Spleen (tissue), 13 donors: ENCODE measurements at places on chromosomes 6 and 20.

DNA sequence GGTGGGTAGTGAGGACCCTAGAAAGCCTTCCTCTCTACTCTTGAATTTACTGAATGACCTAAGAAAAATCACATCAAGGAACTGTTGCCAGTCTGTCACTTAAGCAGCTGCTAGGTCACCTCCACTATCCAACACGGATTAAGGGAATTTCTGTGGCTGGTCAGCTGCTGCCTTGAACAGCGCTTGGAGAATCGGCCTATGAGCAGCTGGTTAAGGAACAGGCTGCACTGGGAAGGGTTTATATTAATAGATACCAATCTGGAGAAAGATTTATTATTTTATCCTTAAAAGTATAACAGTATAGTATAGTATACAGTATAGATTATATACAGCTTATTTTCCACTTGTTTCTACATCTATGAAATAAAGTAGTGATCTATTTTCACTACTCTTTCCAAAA, 6.5 kb downstream of the PTPRK start:
- H3K4me1 ChIP-seq, result peaks cover 7% of the 10 kb centered on the region
- H3K4me3 ChIP-seq, result no peak overlapping the region
- no peaks in the 10 kb centered on the region for H3K36me3 ChIP-seq

DNA sequence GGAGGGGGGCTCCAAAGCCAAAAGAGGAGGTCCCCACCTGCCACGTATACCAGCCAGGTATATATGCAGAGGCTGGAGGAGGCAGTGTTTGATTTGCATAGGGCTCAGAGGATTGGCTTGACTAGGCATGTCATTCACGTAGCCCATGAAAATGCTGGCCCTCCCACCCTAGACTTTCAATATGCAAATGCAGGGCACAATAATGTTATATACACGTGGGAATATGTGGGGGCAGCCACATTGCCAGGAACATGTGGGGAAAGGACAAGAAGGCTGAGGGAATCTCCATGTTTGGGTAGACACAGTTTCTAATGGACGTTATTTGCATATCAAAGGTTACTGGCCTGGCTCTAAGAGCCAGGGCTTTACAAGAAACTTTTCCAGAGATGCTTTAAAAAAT, 301.8 kb downstream of the FARS2 start:
- no peaks in the 10 kb centered on the region for H3K27me3 ChIP-seq
- H3K36me3 ChIP-seq, result no peaks in the 10 kb centered on the region
- H3K27ac ChIP-seq, result no peak overlapping the region
- no peak for DNase-seq

DNA sequence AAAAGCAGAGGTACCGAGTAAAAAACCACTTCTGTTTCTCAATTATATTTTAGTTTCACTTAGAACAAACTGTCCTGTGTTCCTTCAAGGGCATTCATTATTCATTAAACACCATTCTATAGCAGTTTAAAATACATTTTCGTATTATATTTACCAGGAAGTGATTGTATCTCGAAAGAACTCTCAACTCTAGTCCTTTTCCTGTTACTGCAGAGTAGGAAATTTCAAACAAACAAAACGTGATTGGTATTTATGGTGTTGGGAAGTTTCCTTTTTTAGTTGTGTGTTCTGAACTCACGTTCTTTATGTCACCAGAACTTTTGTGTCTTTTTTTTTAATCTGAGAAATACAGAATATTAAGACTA, 139.5 kb upstream of the BTBD3 start:
- H3K27ac ChIP-seq, result peak overlapping the region; percentile 23
- no peaks in the 10 kb centered on the region for H3K4me1 ChIP-seq
- H3K36me3 ChIP-seq, result no peaks in the 10 kb centered on the region
- H3K27me3 ChIP-seq, result no peaks in the 10 kb centered on the region
- no peak for DNase-seq

- no peak overlapping the region for H3K27ac ChIP-seq
- DNase-seq, result no peak
- no peaks in the 10 kb centered on the region for H3K27me3 ChIP-seq
- no peaks in the 10 kb centered on the region for H3K4me1 ChIP-seq
Observed at GRCh38 chr6:116836606-116837342, 7.9 kb upstream of the GPRC6A start.

GRCh38 chr6:19848465-19849029, 11.4 kb downstream of the ID4 start:
- H3K4me1 ChIP-seq, result no peaks in the 10 kb centered on the region
- no peaks in the 10 kb centered on the region for H3K27me3 ChIP-seq
- no peak for DNase-seq

DNA sequence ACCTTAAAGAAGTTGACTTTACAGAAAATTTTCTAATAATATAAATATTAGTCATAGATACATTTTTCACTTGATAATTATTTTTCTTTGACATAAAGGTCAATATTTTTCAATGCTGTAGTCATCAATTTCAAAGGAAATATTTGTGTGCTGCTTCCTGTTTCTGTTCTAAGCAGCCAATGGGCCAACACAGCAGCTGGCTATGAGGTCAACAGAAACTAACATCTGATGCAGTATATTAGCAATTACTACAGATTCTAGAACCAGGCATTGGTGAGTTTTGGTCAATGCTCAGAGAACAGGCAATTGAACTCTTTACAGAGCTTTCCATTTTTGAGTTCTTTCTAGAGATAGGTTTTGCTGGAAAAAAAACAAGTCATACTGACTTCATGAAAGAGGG, 669.6 kb upstream of the NRSN1 start:
- H3K4me1 ChIP-seq, result no peaks in the 10 kb centered on the region
- no peaks in the 10 kb centered on the region for H3K27me3 ChIP-seq
- H3K4me3 ChIP-seq, result no peak overlapping the region
- no peaks in the 10 kb centered on the region for H3K36me3 ChIP-seq
- no peak for DNase-seq

GRCh38 chr6:170212051-170212756, 78.7 kb downstream of the DLL1 start:
- no peaks in the 10 kb centered on the region for H3K4me1 ChIP-seq
- peaks cover 12% of the 10 kb centered on the region for H3K27me3 ChIP-seq
- no peaks in the 10 kb centered on the region for H3K36me3 ChIP-seq
- DNase-seq, result peak; percentile 52
- H3K4me3 ChIP-seq, result no peak overlapping the region

DNA sequence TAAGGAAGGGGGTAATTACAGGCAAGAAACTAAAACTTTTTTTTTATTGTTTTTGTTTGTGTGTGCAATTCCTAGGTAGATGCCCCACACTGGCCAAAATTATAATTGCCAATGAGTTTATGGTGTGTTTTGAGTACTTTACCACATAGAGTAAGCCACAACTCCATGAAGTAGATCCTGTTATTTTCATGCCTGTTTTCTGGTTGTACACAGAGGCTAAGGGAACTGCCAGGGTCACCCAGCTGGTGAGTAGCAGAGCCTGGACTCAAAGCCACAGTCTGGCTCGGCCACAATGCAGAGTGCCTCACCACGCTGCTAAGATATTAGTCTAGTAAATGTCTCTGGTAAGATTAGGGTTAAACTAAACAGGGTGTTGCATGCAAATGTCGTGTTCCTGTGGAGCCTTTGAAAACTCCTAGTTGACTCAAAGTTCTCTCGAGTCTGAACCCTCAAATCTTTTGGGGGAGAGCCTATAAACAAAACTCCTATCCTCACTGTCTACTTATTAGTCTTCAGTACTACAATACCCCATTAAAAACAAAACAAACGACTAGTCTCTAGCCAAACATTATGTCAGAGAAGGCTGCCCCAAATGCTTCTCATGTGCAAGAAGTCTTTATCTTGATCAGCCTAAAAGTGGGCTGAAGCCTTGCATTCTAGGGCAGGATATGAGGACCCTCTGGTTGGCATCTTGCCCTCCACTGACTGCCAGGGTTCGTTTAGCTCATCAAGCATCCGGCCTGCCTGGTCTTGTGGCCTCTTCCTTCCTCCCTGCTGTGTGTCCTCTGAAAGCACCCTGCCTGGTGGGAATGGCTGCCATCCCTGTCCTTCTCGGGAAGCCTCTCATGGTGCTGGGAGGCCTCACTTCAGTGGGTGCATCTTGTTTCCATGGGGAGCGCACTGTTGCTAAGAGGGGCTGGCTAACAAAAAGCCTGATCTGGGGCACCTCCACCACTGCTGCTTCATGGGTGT, 4.2 kb downstream of the DUSP22 start:
- H3K27ac ChIP-seq, result peak overlapping the region; percentile 40
- no peaks in the 10 kb centered on the region for H3K36me3 ChIP-seq
- peaks cover 66% of the 10 kb centered on the region for H3K4me1 ChIP-seq
- H3K27me3 ChIP-seq, result no peaks in the 10 kb centered on the region
- no peak overlapping the region for H3K4me3 ChIP-seq
- DNase-seq, result peak; percentile 86

GRCh38 chr20:31717478-31718201, 5.0 kb downstream of the BCL2L1 start:
- no peaks in the 10 kb centered on the region for H3K27me3 ChIP-seq
- peak overlapping the region; percentile 11 for H3K4me3 ChIP-seq
- DNase-seq, result no peak
- peaks cover 97% of the 10 kb centered on the region for H3K4me1 ChIP-seq
- no peaks in the 10 kb centered on the region for H3K36me3 ChIP-seq

DNA sequence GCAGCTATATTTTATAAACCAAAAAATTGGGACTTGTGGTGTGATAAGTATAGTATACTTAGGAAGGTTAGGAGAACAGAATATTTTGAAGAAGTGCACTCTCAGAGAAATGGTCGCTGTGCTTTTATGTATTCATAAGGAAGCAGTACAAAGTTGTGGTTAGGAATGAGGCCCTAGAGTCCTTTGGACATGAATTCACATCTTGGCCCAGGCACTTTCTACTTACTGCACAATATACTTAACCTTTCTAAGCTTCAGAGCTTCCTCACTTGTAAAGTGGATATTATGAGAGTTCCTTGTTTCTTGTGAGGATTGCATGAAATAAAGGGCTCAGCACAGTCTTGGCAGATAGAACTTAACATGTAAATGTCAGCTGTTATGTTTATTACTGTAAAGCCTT, 21.0 kb upstream of the SERINC3 start:
- H3K4me1 ChIP-seq, result no peaks in the 10 kb centered on the region
- no peaks in the 10 kb centered on the region for H3K27me3 ChIP-seq
- H3K4me3 ChIP-seq, result no peak overlapping the region

GRCh38 chr6:21771626-21772320, 178.2 kb downstream of the SOX4 start:
- no peaks in the 10 kb centered on the region for H3K36me3 ChIP-seq
- no peak overlapping the region for H3K4me3 ChIP-seq
- H3K27ac ChIP-seq, result no peak overlapping the region
- no peaks in the 10 kb centered on the region for H3K4me1 ChIP-seq

DNA sequence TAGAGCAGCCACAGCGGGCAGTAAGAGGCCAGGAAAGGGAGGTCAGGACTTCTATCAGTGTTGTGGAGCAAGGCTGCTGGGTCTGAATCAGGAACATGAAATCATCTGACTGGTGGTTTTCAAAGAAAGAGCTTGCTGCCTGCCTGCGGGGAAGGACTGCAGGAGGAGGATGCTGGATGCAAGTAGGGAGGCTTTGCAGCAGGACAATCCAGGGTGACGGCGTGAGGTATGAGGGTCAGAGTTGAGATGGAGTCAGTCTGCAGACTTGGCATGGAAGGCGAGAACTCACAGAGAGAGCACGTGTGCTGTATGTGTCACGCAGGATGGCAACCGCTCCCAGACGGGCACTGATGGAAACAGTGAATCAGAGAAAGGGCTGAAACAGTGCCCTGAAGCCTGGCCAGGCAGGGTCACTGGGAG, 59.2 kb upstream of the CD93 start:
- no peak overlapping the region for H3K27ac ChIP-seq
- no peak overlapping the region for H3K4me3 ChIP-seq

GRCh38 chr6:114747995-114748625, 405.3 kb upstream of the HS3ST5 start:
- no peak overlapping the region for H3K27ac ChIP-seq
- DNase-seq, result no peak
- H3K36me3 ChIP-seq, result no peaks in the 10 kb centered on the region
- no peaks in the 10 kb centered on the region for H3K27me3 ChIP-seq

GRCh38 chr6:170293341-170294231, 2.7 kb upstream of the DLL1 start:
- peaks cover 74% of the 10 kb centered on the region for H3K4me1 ChIP-seq
- peak overlapping the region; percentile 82 for H3K27ac ChIP-seq
- peaks cover 98% of the 10 kb centered on the region for H3K27me3 ChIP-seq
- no peak overlapping the region for H3K4me3 ChIP-seq
- DNase-seq, result no peak

- H3K4me3 ChIP-seq, result no peak overlapping the region
- no peaks in the 10 kb centered on the region for H3K36me3 ChIP-seq
- H3K27me3 ChIP-seq, result no peaks in the 10 kb centered on the region
- no peak for DNase-seq
- no peaks in the 10 kb centered on the region for H3K4me1 ChIP-seq
- H3K27ac ChIP-seq, result peak overlapping the region; percentile 81
Observed at GRCh38 chr6:149138699-149139294, 178.7 kb upstream of the TAB2 start.

- H3K27ac ChIP-seq, result no peak overlapping the region
- H3K4me3 ChIP-seq, result no peak overlapping the region
- H3K36me3 ChIP-seq, result no peaks in the 10 kb centered on the region
- DNase-seq, result no peak
- H3K4me1 ChIP-seq, result no peaks in the 10 kb centered on the region
- H3K27me3 ChIP-seq, result no peaks in the 10 kb centered on the region
Observed at GRCh38 chr6:168349718-168350210, 30.2 kb upstream of the DACT2 start.

DNA sequence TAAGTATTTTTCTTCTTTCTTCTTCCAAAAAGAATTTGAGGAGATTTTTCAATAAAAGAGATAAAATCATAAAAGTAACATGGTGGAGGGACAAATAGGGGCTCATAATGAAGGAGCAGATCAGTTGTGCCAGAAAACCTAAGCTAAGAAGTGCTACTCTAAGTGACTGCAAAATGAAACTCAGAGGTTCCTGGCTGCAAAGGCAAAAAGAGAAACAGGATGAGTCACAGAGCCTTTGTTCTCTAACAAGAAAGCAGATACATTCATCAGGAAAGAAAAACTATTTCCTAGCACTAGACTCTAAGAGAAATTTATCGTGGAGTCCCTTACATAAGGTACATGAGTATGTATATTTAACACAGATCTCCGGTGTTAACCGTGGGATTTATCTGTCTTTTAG, 49.8 kb downstream of the TSHZ2 start:
- H3K36me3 ChIP-seq, result no peaks in the 10 kb centered on the region
- H3K4me3 ChIP-seq, result no peak overlapping the region
- H3K27ac ChIP-seq, result no peak overlapping the region
- DNase-seq, result no peak
- no peaks in the 10 kb centered on the region for H3K4me1 ChIP-seq

- H3K27ac ChIP-seq, result peak overlapping the region; percentile 82
- no peaks in the 10 kb centered on the region for H3K36me3 ChIP-seq
Observed at GRCh38 chr6:167698540-167698939, 128.2 kb upstream of the AFDN start.

GRCh38 chr6:8683204-8683603, 247.9 kb upstream of the SLC35B3 start:
- H3K27me3 ChIP-seq, result no peaks in the 10 kb centered on the region
- no peak overlapping the region for H3K4me3 ChIP-seq
- DNase-seq, result no peak
- no peaks in the 10 kb centered on the region for H3K36me3 ChIP-seq
- H3K4me1 ChIP-seq, result no peaks in the 10 kb centered on the region
- no peak overlapping the region for H3K27ac ChIP-seq

DNA sequence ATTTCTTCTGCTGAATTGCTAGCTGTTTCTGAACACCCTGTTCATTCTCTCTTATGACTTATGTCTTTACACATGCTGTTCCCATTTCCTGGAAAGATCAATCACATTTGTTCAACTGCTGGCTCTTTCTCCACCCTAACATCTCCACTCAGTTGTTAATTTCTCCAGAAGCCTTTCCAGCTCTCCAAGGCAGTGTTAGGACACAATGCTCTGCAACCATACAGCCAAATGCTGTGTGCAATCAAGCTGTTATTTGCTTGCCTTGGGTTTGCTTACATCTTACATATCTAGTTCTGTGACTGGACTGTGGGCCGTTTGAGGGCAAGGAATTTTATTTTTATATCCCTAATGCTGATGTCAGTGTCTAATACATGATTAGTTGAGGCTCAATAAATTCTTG, 24.2 kb upstream of the CITED2 start:
- no peak overlapping the region for H3K27ac ChIP-seq
- DNase-seq, result no peak
- H3K4me3 ChIP-seq, result no peak overlapping the region
- no peaks in the 10 kb centered on the region for H3K4me1 ChIP-seq
- H3K27me3 ChIP-seq, result no peaks in the 10 kb centered on the region
